ENCODE measurements at places on chromosomes 4 and X.

DNA sequence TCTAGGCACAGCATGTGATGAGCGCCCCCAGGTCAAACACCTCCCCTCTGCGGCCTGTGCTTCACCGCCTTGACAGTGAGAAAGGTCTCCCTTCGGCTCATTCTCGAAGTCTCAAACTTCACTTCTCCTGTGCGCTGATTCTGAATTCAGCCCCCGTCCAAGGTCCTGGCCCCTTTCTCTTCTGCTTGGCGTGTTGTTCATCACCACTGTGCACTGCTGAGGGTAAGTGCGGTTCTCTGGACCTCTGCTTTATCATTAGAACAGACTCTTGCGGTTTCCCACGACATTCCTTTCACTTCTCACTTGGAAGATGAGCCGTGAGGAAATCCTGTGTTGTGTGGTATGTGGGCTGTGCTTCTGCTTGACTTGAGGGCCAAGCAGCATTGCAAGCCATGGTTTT, 11.9 kb downstream of the HTT-AS start:
- DNase-seq: no peak

DNA sequence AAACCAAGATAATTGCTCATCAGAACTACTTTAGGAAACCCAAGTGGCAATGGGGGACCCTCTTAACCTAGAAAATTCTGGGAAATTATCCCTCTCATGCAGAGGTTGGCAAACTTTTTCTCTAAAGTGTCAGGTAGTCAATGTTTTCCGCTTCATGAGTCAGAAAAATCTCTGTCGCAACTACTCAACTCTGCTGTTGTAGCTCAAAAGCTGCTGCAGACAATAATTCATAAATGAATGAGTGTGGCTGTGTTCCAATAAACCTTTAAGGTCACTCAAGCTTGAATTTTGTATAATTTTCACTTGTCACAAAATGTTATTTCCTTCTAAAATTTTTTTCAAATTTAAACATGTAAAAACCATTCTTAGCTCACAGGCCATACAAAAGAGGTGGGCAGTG, 193.4 kb upstream of the MID1 start:
- no peak for DNase-seq

DNA sequence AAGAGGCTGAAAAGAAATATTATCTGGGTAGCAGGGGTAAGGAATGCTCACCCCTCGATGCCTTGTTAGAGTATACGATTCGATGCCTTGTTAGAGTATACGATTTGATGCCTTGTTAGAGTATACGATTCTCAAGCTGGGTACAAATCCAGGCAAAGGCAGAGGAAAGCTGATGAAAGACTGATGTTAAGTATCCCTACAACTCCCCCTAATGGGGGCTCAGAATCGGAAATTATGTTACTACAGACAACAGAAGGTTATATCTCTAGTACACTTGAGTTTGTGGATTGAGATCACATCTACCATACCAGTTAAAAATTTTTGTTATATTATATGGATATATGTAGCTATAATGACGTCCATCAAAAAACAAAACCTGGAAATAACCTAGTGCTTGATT, 4.8 kb downstream of the LRRC66 start:
- DNase-seq: no peak

GRCh38 chr4:184544788-184545409, 70.5 kb upstream of the IRF2 start:
- no peak for DNase-seq

DNA sequence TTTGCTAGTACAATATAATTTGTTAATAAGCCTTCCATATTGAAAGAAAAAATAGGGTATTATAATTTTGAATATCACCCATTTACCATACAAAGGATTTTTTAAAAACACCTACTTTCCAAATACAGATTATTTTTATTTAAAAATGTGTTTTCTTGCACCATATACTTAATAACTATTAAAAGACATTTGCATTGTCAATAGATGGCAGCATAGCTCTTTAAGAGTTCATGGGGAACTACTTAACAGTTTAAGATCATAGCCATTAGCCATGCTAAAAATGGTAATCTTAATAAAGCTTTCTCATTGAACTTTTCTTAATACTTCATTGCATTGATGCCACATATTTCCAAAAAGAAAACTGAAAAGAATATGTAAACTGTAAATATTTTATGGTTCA, 1995.9 kb downstream of the C4orf33 start:
- no peak for DNase-seq

- no peak for DNase-seq
Observed at GRCh38 chr4:1170976-1171310, 1.4 kb downstream of the SPON2 start.

GRCh38 chrX:16678689-16679088, 28.7 kb downstream of the S100G start:
- DNase-seq: no peak

- no peak for DNase-seq
Observed at GRCh38 chr4:77100234-77100633, 24.4 kb upstream of the CCNI start.

- peak; percentile 19 for DNase-seq
Observed at GRCh38 chr4:15654593-15655222, 449 bp downstream of the FBXL5 start.

- no peak for DNase-seq
Observed at GRCh38 chr4:148633720-148634119, 191.5 kb upstream of the NR3C2 start.

DNA sequence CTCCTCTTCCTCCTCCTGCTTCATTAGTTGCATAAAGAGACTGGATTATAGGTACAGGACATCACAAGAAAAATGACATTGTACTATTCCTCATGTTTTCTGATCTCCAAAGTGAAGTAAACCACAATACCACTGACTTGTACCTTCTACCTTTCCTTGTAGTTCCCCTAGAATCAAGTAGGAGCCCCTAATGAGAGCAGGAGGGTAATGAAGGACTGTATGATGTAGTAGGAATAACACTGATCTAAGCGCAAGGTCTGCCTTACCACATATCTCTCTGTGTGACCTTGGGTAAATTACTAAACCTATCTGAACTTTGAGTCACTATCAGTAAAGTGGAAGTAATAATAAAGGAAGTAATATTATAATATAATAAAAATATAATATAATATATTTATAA, 3.6 kb downstream of the VSIG4 start:
- no peak for DNase-seq

- DNase-seq: peak; percentile 79
Observed at GRCh38 chrX:102659790-102660757, 8.8 kb downstream of the GPRASP1 start.

- no peak for DNase-seq
Observed at GRCh38 chr4:57061395-57061794, 48.8 kb downstream of the IGFBP7 start.

DNA sequence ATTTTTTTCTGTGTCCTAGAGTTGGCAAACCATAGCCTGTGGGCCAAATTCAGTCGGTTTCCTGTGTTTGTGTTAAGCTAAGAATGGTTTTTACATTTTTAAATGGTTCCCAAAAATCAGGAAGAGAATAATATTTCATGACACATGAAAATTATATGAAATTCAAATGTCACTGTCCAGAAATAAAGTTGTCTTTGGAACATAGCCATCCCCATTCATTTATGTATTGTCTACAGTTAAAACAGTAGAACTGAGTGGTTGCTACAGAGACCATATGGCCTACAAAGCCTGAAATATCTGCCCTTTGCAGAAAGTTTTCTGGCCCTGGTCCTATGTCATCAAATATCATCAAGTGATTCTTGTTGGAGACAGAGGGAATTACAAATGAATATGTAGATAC, 15.5 kb downstream of the FRMPD4 start:
- no peak for DNase-seq

DNA sequence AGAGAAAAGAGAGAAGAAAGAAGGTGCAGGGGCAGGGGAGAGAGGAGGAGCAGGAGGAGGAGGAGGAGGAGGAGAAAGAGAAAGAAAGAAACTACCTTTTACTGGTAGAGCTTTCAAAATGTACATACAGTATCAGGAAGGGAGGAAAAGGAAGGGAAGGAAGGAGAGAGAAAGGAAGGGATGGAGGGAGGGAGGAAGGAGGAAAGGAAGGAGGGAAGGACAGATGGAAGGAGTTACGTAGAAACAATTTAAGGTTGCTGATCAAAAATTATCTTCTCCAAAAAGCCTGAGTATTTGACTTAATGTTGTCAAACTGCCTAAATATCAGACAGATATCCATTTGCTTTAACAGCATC, 13.4 kb downstream of the TBC1D9 start:
- DNase-seq: no peak

- DNase-seq: no peak
Observed at GRCh38 chr4:128225148-128225547, 62.5 kb downstream of the PGRMC2 start.

- DNase-seq: no peak
Observed at GRCh38 chrX:151870602-151871001, 42.1 kb upstream of the MAGEA4 start.

- DNase-seq: no peak
Observed at GRCh38 chr4:131207589-131207988, 1941.5 kb upstream of the PCDH10 start.

GRCh38 chrX:18733287-18733686, 25.8 kb downstream of the PPEF1 start:
- DNase-seq: no peak

DNA sequence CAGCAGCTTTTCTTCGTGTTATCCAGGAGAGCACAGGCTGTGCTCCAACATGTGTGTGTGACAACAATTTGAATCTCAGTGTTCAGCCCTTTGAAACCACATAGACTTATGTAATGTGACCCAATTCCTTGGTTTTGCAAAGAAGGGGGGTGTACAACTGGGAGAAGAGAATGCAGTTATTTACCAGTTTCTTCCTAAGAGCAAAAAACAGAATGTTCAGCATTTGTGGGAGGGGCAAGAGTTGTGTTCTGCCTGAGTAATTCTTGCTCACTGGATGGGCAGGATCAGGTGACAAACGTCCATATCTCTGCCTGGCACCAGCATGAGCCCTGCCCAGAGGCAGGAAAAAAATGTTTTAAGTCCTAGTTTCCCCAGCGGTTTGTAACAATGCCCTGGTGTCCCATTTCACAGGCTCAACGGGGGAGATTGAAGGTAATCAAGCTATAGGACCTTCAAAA, 72.0 kb downstream of the PRPS1 start:
- DNase-seq: no peak

DNA sequence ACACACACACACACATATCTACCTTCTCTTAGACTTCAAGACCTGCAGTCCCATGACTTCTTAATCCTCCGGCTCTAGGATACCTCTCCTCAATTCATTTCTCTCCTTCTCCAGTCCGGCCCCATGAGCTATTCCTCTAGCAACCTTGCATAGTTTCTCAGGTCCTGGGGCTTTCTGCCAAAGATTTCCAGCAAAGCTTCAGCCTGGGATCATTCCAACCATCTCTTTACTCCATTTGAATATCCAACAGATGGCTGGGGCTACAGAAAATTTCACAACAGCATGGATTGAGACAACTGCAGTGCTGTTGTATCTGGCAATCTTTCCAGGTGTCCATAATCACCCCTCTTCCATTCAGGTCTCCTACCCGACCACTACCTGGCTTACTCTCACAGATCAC, 184.1 kb downstream of the DCHS2 start:
- no peak for DNase-seq

GRCh38 chrX:52983321-52984000, 25.1 kb upstream of the FAM156A start:
- no peak for DNase-seq

GRCh38 chr4:23847158-23847557, 42.7 kb downstream of the PPARGC1A start:
- DNase-seq: no peak

- no peak for DNase-seq
Observed at GRCh38 chr4:40842318-40842717, 92.6 kb downstream of the NSUN7 start.

- no peak for DNase-seq
Observed at GRCh38 chrX:104522386-104522785, 43.6 kb upstream of the IL1RAPL2 start.

DNA sequence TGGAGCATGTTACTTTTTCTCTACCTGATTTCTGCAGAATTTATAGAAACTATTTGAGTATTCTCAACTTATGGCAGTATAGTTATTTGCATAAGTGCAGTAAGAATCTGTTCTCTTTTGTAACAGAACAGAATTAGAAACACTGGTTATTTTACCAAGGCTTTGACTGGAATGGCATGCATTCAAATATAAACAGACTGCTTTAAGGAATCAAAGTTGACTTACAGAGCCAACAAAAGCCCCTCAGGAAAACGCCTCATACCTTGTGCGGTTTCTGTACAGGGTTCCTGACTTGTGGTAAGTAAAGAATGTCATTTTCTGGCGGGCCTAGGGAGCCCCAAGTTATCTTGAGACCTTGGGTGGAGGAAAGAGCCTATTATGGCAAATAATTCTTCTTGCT, 97.1 kb downstream of the GPR143 start:
- no peak for DNase-seq

DNA sequence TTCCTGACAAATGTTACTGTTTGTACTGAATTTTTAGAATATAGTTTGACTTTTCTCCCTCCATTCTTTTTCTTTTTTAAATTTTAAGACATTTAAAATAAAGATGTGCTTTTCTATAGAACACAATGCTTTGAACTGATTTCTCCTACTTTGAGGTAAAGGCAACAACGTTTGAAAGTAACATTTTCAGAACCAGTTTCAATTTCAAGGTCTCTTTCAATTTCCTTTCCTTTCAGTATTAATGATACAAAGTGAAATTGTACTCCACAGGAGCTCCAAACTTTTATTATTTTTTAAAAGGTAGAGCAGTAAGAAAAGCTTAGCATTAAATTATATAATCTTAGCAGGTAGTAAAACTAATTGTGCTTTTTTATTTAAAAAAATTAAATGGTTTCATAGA, 54.9 kb downstream of the NDST4 start:
- no peak for DNase-seq

DNA sequence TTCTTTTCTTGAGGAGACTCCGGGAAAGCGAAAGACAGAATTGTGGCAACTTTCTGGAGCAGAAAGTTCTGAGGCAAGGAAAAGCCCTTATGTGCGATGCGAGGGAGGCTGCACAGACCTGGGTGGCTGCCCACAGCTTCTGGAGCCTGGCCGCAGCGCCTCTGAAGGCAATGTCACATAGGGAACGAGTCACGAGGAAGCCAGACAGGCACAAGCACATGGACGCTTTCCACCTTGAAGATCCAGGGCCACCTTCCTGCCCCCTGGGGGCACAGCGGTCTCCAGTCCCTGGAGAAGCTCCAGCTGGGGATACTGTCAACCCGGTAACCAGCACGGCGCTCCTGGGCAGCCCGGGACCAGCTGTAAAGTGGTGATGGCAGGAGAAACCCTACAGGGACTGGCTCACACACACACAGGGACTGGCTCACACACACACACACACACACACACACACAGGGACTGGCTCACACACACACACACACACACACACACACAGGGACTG, 69.8 kb downstream of the MTNR1A start:
- no peak for DNase-seq

DNA sequence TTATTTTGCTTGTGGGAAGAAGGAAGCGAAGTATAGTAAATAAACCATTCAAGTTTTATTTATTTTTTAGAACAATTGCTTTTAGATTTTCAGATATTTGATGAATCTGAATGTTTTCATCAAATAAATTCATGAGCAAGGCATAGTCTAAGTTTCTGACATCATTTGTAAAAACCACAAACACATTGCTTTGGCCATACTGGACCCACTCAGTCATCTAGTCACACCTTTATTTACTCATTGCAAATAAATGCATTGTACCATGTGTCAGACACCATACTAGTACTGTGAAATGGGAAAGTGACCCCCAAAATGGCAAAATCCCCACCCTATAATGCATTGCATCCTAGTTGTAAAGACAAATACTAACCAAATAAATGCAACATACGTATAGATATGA, 449.1 kb upstream of the SMIM31 start:
- no peak for DNase-seq
